Effector memory CD4-positive, alpha-beta T cell (primary cell): ENCODE measurements at places on chromosomes 11 and 22.
A peak's percentile ranks its signal among the peaks of the same experiment; 100 is the strongest.

- no peak overlapping the region for H3K4me3 ChIP-seq
- no peak for DNase-seq
- no peaks in the 10 kb centered on the region for H3K27me3 ChIP-seq
- H3K27ac ChIP-seq: no peak overlapping the region
- peaks cover 86% of the 10 kb centered on the region for H3K36me3 ChIP-seq
Measured at GRCh38 chr22:29528144-29528543, 25.4 kb downstream of the THOC5 start.

GRCh38 chr11:75275581-75275980 lies 35.0 kb downstream of the TPBGL start:
- H3K27me3 ChIP-seq: no peaks in the 10 kb centered on the region
- peak; percentile 40 for DNase-seq
- peaks cover 33% of the 10 kb centered on the region for H3K4me1 ChIP-seq
- H3K36me3 ChIP-seq: peaks cover 26% of the 10 kb centered on the region
- H3K4me3 ChIP-seq: peak overlapping the region; percentile 21
- peak overlapping the region; percentile 65 for H3K27ac ChIP-seq

DNA sequence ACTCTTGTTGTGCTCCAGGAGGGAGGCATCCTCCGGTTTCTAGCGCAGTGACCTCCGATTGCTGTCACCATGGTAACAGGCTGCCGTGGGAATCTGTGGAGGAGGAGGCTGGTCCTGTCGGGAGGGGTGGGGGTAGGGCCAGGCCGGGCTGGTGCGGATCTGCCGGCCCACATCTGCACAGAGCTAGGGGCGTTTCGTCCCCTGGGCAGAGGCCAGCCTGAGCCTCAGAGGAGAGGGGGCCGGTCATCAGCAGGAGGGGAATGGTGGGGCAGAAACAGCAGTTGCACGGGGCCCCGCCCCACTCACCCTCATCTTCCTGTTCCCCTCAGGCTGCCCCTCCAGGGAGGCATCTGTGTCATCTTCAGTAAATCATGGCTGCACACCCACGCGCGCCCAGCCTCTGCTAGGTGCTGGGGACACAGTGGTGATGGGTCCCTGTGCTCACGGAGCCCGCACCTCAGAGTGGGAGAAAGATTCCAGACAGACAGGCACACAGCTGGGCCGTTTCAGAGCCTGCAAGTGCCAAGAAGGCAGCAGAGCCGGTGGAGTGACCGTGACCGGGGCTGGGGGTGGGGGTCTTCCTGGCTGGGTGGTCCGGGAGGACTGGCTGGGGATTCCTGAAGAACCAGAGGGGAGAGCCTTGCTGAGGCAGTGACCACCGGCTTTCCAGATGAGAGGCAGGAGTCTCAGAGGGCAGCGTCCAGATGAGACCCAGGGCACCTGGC lies 120.5 kb downstream of the CACNA1I start:
- H3K36me3 ChIP-seq: no peaks in the 10 kb centered on the region
- H3K4me1 ChIP-seq: no peaks in the 10 kb centered on the region
- H3K27ac ChIP-seq: no peak overlapping the region
- no peak overlapping the region for H3K4me3 ChIP-seq
- no peaks in the 10 kb centered on the region for H3K27me3 ChIP-seq

DNA sequence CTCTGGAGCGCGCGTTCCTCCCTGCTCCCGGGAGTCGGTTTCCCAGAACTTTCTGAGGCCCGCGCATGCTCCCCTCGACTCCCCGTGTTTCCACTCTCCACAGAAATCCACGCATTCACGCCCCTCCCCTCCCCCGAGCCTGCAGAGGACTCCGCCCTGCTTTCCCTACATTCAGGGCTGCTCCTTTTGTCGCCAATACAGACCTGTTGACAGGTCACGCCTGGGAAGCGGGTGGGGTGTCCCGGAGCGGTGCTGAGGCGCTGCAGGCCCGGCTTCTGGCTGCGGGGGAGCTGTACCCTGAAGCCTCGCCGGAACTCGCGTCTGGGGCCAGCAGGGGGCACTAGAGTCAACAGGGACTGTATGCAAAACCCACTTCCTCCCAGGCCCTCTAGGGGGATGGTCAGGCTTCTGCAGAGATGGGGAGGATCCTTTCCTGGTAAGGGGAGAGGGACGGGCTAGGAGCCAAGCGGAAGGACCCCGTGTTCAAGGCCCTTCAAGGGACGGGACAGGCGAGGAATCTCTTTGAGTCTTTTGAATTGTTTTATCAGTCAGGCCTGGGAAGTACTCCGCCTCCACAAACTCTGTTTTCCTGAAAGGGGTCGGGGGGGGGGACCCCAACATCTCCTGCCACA lies at the start of gene PRAME:
PRAME (minus strand) TSS at position 294 of the 632 bp plus-strand sequence. CDS start 2,433 bp downstream, outside the sequence.
- H3K27ac ChIP-seq: no peak within 1 kb of the TSS
- peak; percentile 26 for DNase-seq
- H3K36me3 ChIP-seq: no peaks in the 10 kb centered on the region

DNA sequence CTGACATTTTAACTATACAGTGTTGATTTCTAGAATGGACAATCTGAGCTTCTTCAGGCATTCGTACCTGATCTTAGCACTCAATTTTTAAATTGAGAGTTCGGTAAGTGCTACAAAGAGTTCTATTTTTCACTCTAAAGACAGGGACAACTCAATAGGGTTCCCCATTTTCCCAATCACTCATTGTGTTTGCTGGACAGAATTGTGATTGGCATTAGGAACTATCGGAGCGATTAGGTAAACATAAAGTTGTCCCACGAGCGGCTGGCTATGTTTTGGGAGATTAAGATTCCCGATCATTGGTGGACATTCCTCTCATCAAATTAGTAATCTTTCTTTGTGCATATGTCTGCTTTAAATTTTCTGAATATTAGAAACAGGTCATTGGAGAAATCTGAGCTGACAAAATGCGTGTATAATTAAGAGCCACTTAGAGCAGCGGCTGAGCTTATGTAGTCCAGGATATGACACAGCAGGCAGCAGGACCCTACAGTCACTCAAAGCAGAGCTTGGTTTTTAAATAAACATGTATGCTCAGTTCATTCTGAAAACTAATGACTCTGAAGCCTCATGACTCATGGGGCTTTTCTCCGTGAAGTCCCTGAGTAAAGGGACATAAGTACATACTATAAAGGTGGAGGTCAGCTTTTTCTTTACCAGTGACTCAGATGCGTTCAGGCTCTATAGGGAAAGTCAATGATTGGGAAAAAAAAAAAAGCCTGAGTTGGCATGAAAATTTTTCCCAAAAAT lies 109.4 kb downstream of the GRIA4 start:
- H3K27me3 ChIP-seq: no peaks in the 10 kb centered on the region
- no peak overlapping the region for H3K27ac ChIP-seq
- no peak overlapping the region for H3K4me3 ChIP-seq
- no peaks in the 10 kb centered on the region for H3K36me3 ChIP-seq

GRCh38 chr11:8019314-8020243 lies 32.4 kb downstream of the EIF3F start:
- peak overlapping the region; percentile 75 for H3K27ac ChIP-seq
- no peaks in the 10 kb centered on the region for H3K27me3 ChIP-seq
- H3K4me1 ChIP-seq: peaks cover 4% of the 10 kb centered on the region
- H3K36me3 ChIP-seq: no peaks in the 10 kb centered on the region
- DNase-seq: no peak
- H3K4me3 ChIP-seq: peak overlapping the region; percentile 81

GRCh38 chr11:115996808-115997188 lies 492.6 kb upstream of the CADM1 start:
- H3K27ac ChIP-seq: no peak overlapping the region
- DNase-seq: no peak
- no peaks in the 10 kb centered on the region for H3K27me3 ChIP-seq
- H3K4me3 ChIP-seq: no peak overlapping the region

- no peaks in the 10 kb centered on the region for H3K4me1 ChIP-seq
- H3K27ac ChIP-seq: no peak overlapping the region
- peaks cover 3% of the 10 kb centered on the region for H3K27me3 ChIP-seq
- no peak for DNase-seq
- H3K36me3 ChIP-seq: no peaks in the 10 kb centered on the region
Measured at GRCh38 chr11:134939905-134940304, 527.9 kb upstream of the B3GAT1 start.

DNA sequence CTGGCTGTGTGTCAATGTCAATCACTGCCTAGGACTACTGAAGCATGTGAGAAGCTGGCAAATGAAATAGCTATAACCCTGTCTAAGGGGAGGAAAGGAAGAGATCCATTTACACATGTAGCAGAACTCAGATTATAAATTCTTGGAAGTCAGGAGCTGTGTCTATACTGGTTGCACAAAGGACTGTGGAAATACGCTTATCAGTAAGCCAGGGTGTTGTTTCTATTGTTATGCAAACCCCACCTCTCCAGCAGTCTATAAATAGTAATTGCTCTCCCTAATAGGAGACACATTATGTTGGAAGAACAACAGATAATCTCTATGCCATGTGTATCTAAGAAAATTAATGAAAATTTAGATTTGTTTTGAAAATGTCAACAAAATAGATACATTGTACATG lies 693.4 kb upstream of the CCDC90B start:
- H3K27ac ChIP-seq: no peak overlapping the region
- H3K4me3 ChIP-seq: no peak overlapping the region
- no peaks in the 10 kb centered on the region for H3K36me3 ChIP-seq
- no peaks in the 10 kb centered on the region for H3K4me1 ChIP-seq

GRCh38 chr11:19084661-19085315 lies 24.3 kb upstream of the MRGPRX2 start:
- no peaks in the 10 kb centered on the region for H3K4me1 ChIP-seq
- no peaks in the 10 kb centered on the region for H3K36me3 ChIP-seq
- no peaks in the 10 kb centered on the region for H3K27me3 ChIP-seq
- DNase-seq: no peak

DNA sequence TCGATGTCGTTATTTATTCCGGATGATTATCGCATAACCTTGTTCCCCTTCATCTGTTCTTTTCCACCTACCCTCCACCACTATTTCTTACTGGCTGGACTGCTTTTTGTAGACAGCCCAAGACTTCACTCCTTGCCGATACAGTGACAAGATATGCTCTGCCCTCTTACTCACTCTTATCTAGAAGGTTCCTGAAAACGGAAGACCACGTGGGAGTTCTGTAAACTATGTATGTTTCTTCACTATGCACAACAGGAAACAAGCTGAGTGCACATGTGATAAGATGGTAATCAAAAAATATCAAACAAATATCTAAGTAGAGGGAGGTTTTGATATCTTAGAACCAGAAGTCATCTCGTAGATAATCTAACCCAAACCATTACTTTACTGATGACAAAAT lies 122.9 kb upstream of the ARHGAP20 start:
- H3K27me3 ChIP-seq: no peaks in the 10 kb centered on the region
- DNase-seq: no peak
- H3K4me1 ChIP-seq: no peaks in the 10 kb centered on the region
- no peak overlapping the region for H3K27ac ChIP-seq
- H3K4me3 ChIP-seq: no peak overlapping the region

DNA sequence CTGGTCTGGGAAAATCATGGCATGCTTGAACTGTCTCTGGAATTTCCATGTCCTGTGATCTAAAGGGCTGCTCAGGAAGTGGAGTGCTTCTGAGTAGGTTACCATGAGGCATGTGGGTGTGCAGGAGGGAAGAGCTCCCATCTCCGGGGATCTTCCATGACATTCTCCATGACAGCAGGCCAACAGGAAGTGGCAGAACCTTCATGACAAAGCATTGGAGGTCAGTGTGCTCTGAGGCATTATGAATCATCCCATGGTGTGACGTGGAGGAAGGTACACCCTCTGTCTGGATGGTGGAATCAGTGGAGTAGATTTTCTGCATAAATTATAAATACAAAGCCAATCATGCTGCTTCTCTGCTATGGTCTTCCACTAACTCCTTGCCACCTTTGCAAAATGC lies 139.6 kb upstream of the E2F8 start:
- H3K27ac ChIP-seq: no peak overlapping the region
- H3K36me3 ChIP-seq: no peaks in the 10 kb centered on the region
- no peak for DNase-seq
- no peaks in the 10 kb centered on the region for H3K4me1 ChIP-seq

- DNase-seq: no peak
- H3K36me3 ChIP-seq: no peaks in the 10 kb centered on the region
- H3K27ac ChIP-seq: no peak overlapping the region
- H3K4me3 ChIP-seq: no peak overlapping the region
- H3K4me1 ChIP-seq: no peaks in the 10 kb centered on the region
- no peaks in the 10 kb centered on the region for H3K27me3 ChIP-seq
Measured at GRCh38 chr11:16997624-16998023, 16.6 kb downstream of the PLEKHA7 start.

DNA sequence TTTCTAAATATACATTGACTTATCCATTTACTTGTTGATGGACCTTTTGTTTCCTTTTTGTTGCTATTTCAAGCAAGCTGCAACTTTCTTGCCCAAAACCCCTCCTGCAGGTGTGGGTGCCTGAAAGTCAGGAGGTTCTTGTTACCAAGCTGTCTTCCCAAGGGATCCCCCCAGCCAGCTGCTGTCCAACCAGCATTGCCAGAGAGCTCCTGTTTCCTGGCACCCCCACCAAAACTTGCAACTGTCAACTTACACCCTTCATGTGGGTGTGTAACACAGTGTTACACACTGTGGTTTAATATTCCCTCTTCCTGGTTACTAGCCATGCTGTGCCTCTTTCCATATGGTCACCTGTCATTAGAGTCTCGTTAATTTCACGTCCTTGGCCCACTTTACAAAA lies 1.6 kb upstream of the KRTAP5-1 start:
- no peak for DNase-seq
- no peaks in the 10 kb centered on the region for H3K36me3 ChIP-seq
- H3K4me3 ChIP-seq: no peak overlapping the region
- no peak overlapping the region for H3K27ac ChIP-seq
- H3K27me3 ChIP-seq: no peaks in the 10 kb centered on the region

- H3K27ac ChIP-seq: no peak overlapping the region
- no peaks in the 10 kb centered on the region for H3K36me3 ChIP-seq
- H3K4me3 ChIP-seq: no peak overlapping the region
- H3K4me1 ChIP-seq: no peaks in the 10 kb centered on the region
Measured at GRCh38 chr11:88523386-88524071, 186.0 kb upstream of the CTSC start.

DNA sequence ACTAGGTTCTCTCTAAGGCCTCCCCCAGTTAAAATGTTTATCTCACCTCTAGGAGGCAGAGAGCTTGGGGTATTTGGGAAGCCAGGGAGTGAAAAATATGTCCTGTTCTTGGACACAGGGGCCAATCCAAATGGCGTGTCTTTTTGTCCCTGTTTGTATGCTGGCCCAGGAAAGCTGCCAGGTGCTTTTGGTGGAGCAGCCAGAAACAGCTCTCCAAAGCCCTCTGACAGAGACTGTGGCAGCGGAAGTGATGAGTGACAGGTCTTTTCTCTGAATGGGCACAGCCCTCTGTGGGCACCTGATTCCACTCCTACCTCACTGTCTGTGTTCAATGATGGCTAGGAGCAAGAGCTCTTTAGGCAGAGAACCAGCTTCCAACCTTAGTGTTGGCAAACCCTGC lies 106.4 kb upstream of the KIRREL3 start:
- no peak overlapping the region for H3K4me3 ChIP-seq
- no peaks in the 10 kb centered on the region for H3K27me3 ChIP-seq
- no peaks in the 10 kb centered on the region for H3K36me3 ChIP-seq

GRCh38 chr11:78392854-78393253 lies 24.8 kb downstream of the GAB2 start:
- H3K27ac ChIP-seq: no peak overlapping the region
- no peak for DNase-seq
- H3K4me1 ChIP-seq: no peaks in the 10 kb centered on the region
- no peaks in the 10 kb centered on the region for H3K27me3 ChIP-seq

GRCh38 chr11:117334896-117335295 lies 7.2 kb downstream of the CEP164 start:
- no peaks in the 10 kb centered on the region for H3K4me1 ChIP-seq
- peaks cover 7% of the 10 kb centered on the region for H3K36me3 ChIP-seq
- no peak overlapping the region for H3K4me3 ChIP-seq
- no peaks in the 10 kb centered on the region for H3K27me3 ChIP-seq
- H3K27ac ChIP-seq: no peak overlapping the region
